Skeletal muscle cell (primary cell): ENCODE measurements at places on chromosomes 11 and 22.

GRCh38 chr11:35151241-35151640, 12.3 kb downstream of the CD44 start:
- DNase-seq = no peak

DNA sequence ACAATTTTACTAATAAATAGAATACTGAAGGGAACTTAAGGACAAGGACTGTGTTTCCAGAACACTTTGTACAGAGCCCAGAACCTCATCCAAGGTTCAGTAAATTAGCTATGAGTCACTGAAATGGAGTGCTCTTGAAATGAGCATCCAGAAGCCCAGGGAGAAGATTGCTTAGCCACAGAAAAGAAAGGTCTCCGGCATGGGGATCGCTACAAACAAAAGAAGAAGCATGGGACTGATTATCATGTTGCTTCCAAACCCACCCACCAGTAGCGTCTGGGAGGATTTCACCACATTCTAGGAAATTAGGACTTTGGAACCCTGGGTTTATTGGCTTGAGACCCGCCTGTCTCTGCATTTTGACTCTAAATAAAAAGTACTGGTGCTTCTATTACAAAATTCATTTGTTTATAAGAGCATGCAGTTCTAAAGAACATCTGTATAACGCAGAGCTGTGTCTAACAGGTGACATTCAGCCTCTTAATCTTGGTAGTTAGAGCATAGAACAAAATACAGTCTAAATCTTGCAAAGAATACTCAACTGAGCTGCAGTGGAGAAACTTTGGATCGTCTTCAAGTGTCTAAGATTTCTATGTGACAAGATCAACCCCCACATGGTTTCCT, 35.9 kb upstream of the SESN3 start:
- DNase-seq = no peak

DNA sequence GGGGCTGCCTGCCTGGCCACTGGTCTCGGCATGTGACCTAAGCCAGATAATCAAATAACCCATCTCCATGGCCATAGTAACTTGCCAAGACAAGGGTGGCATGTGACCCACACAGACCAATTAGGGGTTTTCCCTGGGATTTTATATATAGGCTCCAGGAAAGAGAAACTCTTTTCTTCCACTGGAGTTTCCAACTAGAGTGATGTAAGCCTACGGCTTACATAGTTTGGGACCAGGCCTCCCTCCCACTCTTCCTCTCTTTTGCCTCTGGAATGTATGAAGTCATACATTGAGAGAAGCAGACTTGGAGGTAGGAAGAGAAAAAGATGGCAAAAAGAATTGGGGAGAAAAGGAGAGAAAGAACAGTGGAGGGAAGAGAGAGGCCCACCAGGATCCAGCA, 84.6 kb upstream of the LDLRAD3 start:
- DNase-seq = no peak

DNA sequence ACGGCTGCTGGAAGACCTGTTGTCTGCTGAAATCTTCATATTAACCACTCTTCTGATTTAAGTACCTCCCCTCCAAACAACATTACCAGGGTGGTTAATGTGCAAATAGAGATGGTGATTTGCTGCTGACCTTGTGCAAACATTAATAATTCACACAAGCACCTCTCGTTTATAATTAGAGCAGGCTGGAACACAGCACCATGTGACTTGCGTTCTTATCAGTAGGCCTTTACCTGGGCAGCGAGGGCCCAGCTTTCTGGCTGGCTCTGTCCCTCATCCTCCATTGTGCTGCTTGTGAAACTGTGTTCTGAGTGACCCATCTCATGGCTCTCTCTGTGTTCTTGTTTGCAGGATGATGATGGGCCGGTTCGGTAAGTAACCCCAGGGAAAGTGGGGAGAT, 41.0 kb upstream of the PARVG start:
- DNase-seq = no peak

DNA sequence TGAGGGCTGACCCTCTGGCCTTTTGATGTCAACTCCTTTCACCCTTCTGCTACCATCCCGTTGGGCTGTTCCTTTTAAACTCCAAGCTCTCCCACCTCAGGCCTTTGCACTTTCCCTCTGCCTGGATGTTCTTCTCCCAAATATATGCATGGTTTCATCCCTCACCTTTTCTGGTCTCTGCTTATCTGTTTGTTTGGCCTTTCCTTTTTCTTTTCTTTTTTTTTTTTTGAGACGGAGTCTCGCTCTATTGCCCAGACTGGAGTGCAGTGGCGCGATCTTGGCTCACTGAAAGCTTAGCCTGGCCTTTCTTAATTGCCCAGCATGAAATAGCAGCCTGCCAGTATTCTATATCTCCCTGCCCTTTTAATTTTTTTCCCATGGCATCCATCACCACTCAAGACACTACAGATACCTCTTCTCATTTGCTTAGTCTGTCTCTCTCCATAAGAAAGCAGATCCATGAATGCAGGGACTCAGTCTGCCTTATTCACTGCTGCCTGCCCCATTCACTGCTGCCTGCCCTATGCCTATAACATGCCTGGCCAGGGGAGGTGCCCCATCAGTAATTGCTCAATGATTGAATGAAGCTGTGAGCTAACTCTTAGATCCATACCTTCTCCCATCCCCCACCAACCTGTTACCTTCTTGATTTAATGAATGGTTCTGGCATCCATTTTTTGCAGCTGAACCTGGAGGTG, 58.4 kb upstream of the CLTCL1 start:
- DNase-seq = no peak

GRCh38 chr22:35175392-35175791, 81.9 kb upstream of the HMGXB4 start:
- no peak for DNase-seq

GRCh38 chr11:107988397-107989158, 20.1 kb upstream of the CUL5 start:
- DNase-seq = no peak

GRCh38 chr22:46356496-46357480, 21.3 kb downstream of the TRMU start:
- no peak for DNase-seq

DNA sequence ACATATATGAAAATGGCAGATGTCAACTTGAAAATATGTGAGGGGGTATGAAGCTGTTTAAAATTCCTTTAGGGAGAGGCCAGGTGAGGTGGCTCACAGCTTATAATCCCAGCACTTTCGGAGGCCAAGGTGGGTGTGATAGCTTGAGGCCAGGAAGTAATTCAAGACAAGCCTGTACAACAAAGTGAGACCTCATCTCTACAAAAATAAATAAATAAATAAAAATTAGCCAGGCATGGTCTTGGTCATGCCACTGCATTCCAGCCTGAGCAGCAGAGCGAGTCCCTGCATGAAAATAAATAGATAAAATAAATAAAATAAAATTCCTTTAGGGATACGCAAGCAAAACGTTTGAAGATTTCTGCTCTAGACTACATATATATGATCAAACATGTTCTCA, 38.1 kb upstream of the FAM181B start:
- DNase-seq = no peak

DNA sequence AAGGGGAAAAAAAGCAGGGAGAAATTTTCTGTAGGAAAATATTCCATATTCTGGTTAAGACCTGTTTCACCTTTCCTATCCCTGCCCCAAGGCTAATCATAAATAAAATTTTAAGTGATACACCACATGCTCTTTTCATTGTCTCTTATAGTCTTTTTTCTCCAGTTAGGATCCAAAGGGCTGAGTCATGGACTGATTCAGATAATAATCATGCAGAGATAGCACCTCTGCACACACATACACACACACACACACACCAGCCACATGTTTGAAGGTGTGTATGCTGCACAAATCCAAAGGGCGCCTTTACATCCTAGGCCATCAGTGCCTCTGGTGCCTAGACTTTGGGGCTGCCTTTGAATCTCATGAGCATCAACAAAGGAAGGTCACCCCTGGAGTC, 35.5 kb upstream of the CWF19L2 start:
- DNase-seq = peak; percentile 13

DNA sequence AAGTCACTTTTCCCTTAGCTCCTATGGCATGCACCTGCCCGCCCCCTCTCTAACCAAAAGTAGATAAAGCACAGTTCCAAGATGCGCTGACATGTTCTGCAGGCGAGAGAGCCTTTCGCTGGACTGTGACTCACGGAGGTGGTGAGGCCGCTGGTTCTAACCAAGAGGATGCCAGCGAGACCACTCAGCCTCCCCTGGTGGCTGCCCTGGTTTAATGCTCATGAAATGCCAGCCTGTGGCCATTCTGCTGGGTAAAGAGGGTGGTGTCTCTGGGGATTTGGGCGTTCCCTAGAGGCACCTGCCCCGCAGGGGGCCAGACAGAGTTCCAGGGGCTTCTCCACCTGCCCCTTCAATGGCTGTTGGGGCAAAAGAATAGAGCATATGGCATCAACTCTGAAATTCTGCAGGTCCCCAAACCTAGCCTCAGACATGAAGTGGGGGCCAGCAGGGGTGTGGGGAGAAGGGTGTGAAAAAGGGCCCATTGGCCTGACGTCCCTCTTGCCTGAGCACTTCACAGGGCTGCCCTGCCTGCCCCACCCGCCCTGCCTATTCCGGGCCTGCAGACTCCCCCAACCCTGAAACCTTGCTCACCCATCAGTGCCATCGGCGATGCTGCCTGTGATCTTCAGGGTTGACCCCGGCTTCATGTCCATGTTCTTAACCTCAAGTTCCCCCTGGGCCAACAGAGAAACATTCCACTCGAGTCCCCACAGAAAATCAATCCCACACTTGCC, 8.5 kb downstream of the LGALS2 start:
- DNase-seq = no peak

- no peak for DNase-seq
These were observed 1.1 kb upstream of the PPFIBP2 start for GRCh38 chr11:7512525-7513233.

- no peak for DNase-seq
These were observed 126.4 kb upstream of the APOA1 start for GRCh38 chr11:116963813-116964212.

GRCh38 chr11:28963187-28963586, 855.0 kb downstream of the METTL15 start:
- peak; percentile 56 for DNase-seq

GRCh38 chr22:34055525-34056200, 135.4 kb upstream of the LARGE1 start:
- DNase-seq = no peak

DNA sequence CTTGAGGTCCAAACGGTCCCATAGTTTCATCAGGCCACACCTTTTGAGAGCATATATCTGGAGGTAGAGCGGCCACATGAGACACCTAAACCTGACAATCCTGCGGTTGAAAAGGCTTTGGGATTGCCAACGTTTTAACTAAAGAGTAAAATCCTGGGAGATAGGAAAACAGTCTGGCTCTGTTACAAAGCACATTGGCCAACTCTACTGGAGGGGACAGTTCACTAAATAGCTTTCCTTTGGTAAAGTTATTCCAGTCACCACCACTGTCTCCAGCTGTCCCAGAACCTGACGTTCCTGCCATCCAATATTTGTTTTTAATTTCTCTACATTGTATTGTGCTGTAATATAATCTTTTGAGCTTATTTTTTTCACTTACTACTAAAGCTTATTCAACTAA, 22.0 kb downstream of the ABTB2 start:
- DNase-seq = no peak

- no peak for DNase-seq
These were observed 879 bp upstream of the CUL5 start for GRCh38 chr11:108007819-108008218.

- no peak for DNase-seq
These were observed 10.2 kb upstream of the P4HA3 start for GRCh38 chr11:74321487-74322188.

GRCh38 chr11:17275400-17276235, 921 bp upstream of the NUCB2 start:
- no peak for DNase-seq

DNA sequence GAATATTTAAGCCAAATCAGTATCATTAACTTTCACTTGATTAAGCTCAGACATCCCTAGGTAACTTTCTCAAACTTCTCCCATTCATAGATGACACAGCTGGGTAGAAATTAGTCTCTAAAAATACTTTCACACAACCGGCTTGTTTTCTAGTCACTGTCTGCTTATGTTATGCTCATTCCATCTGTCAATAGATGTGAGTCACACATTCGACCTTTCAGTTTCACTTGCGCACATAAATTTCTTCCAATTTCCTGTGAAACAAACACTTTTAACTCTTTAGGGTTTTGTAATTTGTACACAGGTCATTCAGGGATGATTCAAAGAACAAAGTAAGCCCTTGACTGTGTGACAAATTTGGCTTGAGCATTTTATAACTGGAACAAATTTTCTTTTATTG, 723.0 kb downstream of the KCNA4 start:
- peak; percentile 73 for DNase-seq

DNA sequence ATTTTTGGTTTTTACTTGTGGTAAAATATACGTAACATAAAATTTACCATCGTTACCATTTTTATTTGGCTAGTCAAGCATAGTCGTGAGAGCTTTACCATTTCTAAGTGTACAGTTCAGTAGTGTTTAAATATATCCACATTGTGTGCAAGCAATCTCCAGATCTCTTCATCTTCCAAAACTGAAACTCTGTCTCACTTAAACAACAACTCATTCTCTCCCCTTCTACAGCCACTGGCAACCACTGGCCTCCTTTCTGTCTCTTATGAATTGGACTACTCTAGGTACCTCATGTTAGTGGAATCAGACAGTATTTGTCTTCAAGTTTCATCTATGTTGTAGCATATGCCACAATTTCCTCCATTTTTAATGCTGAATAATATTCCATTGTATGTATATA, 37.4 kb downstream of the SMC1B start:
- DNase-seq = no peak

DNA sequence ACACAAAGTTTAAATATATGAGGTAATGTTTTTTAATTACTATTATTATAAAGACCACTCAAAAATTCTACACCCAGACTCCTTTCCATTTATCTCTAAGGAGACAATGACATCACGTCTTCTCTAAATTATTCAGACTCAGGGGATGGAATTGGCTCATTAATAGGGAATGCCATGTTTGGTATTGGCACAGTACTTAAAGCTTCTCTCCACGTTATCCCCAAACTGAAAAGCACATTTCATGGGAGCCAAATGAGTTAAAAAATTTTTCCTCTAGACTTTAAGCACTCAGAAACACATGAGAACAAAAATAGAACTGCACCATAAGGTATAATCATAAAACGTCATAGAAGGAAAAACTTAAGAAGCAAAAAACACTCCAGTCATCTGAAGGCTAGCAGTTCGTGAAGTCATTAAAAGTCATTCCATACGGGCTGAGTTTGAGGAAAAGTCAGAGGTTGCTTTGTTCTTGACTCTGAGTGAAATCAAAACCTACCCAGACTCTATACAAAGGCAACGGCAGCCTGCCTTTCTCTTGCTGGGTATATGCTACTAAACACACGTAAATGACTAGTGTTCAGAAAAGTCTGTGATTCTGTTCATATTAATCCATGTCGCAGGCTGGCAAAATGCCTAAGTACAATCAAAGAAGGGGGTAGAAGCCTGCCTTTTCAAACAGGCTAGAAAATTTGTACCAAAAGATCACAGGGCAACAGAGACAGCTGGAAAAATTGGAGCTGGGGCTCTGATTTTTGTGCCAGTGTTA, 8.7 kb upstream of the MPPED2 start:
- no peak for DNase-seq

- DNase-seq = no peak
These were observed 29.6 kb downstream of the SHANK3 start for GRCh38 chr22:50702261-50702671.
